GM19239 (cell line): ENCODE measurements at places on chromosomes 7 and 10.

DNA sequence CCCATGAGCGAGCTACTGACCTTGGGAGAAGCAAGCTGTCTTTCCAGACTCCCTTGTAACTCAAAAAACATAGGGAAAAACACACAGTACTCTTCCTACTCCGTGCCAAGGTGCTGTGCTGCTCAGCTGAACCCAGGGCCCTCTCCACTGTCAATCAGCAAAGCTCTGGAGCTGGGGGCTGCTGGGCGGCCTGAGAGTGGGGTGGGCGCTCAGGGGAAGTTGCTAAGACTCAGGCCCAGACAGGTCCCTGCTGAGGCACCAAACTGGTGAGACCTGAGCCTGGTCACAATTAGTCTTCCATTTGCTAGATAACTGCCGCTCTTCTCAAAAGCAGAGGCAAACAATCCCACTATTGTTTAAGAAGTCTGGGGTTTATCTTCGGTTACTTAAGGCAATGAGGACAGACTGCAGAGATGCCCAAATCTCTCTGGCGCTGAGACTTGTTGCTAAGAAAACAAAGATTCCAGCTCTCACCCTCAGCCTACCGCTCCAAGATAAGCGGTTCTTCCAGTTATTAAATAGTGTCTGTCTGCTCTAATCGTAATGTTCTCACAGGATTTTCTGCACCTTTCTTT, 22.0 kb downstream of the STEAP1B start:
- DNase-seq = no peak

DNA sequence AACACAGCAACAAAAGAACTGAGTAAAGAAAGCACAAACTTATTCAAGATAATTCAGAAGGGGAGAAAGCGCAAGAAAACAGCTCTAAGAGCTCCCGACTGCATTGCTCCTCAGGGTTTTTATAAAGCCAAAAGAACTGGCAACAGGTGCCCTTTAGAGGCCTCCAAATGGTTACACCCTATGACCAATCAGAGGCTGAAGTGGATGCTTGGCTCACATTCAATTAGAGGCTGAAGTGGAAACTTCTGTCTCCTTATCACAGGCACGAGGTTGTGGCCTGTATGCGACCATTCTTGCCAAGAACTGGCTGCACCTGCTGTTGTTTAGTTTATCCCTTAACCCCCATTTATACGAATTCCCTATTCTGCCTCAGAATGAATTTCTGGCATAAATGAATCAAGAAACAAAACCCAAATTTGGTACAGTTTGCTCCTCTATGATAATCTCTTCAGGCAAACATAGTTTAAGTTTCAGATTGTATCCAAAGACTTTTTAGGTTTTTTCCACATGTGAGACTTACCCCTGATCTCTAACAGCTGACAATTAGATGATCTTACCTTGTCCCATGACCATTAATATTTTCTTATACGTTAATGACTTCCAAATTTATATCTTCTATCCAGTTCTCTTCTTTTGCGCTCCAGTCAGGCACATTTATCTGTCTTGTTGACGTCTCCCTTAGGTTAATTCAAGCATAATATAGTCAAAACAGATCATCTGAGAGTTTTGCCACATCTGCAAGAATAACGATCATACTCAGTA, 504.8 kb downstream of the NXPH1 start:
- no peak for DNase-seq

- DNase-seq = no peak
These were observed 985.1 kb upstream of the LRRN3 start for GRCh38 chr7:110105840-110106239.

DNA sequence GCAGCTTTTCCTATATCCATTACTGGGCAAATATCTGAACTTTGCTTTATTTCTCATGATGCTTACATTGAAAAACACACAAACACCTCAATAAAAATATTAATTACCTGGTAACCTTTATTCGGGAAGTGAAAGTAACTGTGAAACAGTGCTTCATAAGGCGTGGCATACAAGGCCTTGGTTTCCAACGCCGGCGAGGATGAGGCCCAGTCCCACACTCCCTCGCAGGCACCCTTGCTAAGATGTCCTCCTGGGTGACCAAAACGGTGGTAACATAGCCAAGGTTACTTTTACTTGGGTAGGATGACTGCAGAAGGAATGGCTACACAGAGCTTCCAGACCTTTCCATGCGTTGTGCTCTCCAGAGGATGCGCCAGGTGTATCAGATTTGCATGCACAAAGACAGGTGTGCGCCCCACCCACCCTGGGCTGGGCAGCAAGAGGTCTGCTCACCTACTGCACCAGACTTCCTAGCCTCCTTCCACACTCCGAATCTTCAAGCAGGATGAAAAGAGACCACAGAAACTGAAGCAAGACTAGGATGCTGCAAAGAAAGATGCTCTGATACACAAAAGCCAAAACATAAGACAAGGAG, 13.3 kb upstream of the DAGLB start:
- no peak for DNase-seq
